ENCODE measurements at places on chromosomes 12 and 14.

DNA sequence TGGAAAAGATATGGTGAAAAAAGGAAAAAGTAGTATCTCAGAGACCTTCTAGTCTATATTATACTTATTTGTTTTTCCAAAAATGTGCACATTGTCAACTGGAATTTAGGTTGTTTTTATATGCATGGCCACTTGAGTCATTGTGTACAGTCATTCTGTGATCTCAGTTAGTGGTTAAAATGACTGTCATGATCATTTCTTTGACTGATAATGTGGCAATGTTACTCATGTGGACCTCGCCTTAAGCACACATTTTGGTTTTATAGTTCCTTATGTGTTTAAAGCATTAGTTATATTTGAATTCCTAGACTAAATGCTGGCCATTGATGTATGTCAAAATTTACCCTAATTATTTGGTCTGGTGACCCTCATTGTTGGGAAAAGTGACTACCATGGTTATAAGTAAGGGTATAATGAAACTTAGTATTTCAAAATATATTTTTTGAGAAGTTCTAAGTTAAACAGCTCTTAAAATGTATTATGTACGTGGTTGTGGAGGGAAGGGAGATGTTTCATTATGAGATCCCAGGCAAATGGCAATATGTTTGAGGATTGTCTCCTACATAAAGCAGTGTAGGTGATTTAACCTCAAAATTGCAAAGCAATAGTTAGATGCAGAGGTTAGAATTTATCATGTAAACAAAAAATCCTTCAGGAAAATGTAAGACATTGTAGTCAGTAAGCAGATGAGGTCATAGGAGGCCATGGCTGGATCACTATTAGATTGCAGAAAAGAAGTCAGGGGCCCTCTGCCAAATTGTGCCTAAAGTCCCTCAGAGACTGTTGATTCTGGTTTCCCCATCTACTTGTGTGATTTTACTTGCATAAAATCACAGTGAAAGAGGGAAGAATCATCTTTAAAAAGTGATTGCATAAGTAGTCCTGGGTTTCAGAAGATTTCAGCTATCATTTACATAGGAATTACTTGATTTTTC lies 17.5 kb downstream of the PNMA1 start:
- DNase-seq = peak; percentile 46

- DNase-seq = no peak
These were observed 87.8 kb upstream of the RFLNA start for GRCh38 chr12:124207049-124207448.

DNA sequence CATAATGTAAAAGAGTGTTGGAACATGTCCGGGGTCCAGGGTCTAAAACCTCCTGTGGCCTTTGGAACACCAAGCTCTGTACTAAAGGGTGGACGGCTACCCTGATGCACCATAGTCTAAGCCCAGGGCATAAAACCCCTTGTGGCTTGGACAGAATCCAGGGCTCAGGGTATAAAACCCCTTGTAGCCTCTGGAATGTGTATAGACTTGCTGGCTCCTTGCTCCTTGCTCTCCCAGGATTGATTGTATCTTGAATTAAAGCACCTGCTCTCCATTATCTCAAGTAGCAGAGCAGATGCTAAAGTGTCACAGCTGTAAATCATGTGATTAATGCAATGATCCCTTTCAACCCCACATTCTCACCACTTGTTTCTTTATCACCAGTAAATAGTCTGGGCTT lies 556.5 kb downstream of the LRFN5 start:
- no peak for DNase-seq

- DNase-seq = peak; percentile 53
These were observed 48.4 kb upstream of the NID2 start for GRCh38 chr14:52117111-52117832.

- peak; percentile 88 for DNase-seq
These were observed 2.5 kb downstream of the NUAK1 start for GRCh38 chr12:106136263-106136662.

DNA sequence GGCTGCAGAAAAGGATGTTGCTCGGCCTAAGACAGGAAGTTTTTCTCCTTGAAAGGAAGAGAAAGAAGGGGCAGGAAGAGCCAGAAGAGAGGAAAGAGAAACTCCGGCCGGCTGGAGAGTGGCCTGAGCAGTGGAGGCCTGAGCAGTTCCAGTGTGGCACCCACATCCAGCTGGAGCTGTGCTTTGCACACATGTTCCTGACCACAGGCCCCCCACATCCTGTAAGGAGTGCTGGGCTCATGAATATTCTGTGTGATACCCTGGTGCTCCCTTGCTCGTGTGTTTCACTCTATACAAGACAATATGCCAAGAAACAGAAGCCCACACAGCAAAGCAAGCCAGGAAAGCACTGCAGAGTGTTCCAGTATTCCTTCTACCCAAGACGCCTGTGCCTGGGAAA lies 27.1 kb downstream of the POLE start:
- no peak for DNase-seq

DNA sequence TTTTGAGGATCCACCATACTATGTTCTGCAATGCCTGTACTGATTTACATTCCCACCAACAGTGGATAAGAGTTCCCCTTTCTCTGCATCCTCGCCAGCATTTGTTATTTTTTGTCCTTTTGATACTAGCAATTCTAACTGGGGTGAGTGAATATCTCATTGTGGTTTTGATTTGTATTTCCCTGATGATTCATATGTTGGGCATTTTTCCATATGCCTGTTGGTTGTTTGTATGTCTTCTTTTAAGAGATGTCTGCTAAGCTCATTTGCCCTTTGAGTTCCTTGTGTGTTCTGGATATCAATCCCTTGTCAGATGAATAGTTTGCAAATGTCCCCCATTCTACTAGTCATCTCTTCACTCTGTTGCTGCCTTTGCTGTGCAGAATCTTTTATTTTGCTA lies 49.0 kb upstream of the MSRB3 start:
- peak; percentile 66 for DNase-seq

- no peak for DNase-seq
These were observed 26.3 kb downstream of the LRIG3 start for GRCh38 chr12:58894040-58894439.

DNA sequence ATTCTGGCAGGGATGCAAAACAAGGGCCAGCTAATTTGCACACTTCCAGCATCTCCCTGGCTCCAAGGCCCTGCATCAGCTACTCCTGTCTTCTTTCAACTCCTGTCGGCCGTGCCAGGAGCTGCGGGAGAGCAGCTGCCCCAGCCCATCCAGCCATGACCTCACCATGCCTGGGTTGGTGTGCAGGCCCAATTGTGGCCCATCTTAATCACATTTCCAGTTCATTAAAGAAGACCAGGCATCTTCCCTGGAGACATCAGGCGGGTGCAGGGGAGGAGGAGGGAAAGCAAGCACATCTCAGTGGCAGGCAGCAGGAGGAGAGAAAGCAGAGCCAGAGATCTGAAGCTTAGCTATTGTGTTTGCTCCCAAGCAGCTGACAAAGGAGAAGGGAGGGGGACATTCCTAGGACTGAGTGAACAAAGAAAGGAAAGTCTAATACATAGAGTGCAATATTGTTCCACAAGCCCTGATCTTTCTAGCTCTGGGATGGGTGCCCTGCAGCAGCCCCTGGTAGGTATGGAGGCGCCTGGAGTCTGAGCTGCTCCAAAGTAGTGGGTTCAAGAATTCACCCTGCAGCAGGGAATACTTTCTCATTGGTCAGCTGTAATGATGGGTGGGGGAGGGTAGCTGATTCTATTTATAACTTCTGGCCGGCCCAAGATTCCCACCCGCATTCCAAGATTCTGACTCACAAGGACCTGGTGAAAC lies 40.1 kb downstream of the VWF start:
- DNase-seq = peak; percentile 41

DNA sequence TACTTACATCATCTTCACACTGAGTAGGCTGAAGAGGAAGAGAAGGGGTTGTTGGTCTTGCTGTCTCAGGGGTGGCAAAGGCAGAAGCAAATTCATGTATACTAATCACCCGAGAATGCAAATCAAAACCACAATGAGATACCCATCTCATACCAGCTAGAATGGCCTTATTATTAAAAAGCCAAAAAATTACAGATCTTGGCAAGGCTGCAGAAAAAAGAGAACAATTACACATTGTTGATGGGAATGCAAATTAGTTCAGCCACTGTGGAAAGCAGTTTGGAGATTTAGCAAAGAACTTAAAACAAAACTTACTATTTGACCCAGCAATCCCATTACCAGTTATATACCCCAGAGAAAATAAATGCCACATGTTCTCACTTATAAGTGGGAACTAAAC lies 154.9 kb downstream of the SEC23A start:
- DNase-seq = no peak

- no peak for DNase-seq
These were observed 11.1 kb upstream of the PSEN1 start for GRCh38 chr14:73125169-73125588.

DNA sequence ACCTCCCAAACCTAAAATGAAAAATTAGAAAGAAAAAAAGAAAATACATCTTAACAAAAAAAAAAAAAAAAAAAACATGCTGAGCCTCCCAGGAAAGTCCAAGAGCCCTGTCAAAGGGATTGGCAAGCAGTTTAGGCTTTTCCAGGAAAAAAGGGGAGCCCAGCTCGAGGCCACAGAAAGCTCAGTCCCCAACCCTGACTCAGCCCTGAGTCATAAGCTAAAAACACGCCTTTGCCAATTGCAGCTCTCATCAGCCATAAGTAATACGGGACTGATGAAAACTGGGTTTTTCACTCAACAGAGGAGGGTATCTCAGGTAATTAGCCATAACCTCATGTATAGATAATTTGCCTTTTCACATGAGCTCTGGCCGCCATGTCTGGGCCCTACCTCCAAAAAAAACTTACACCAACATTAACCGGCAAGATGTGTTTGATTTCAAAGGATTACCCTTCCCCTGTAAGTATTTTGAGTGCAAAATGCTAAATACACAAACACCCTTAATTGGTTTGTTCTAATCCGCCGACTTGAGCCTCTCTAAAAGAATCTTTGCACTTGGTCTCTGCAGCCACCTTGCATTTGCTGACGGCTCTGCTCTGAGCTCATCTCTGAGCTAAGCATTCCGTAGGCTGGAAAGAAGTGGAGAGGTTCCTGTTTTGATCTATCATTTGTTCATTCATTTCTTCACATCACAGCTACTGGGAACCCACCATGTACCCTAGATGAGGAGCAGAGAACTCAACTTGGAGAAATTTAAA lies 319.2 kb downstream of the BCL11B start:
- DNase-seq = peak; percentile 29

DNA sequence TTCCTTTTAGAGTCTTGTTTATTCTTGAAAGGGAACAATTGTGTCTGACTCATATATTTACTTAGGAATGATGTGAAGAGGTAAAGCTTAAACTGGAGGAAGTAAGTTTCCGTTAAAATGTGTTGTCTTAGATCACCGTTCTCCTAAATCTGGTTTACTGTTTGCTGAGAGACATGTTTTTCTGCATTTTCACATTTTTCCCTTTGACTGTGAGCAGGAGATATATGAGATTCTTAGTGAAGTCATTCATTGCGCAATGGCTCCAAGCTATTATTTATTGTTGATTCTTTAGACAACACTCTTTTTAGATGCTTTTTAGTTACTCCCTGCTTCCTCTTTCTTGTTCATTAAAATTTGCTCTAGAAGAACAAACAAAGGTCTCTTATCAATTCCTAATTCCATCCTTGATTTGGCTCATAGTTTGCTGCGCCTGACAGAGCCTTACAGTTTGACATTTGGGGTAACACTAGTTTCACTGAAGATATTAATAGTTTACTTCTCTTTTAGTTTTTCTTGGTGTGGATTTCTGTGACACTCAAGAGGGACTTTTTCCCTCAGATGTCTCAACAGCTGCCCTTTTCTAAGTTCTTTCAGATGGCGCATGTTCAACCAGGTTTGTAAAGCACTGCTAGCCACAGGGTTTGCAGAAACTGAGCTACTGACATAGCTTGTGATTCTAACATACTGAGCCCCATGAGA lies 11.4 kb downstream of the CLECL1 start:
- no peak for DNase-seq

GRCh38 chr12:27583057-27583797 lies 59.2 kb downstream of the PPFIBP1 start:
- DNase-seq = no peak

DNA sequence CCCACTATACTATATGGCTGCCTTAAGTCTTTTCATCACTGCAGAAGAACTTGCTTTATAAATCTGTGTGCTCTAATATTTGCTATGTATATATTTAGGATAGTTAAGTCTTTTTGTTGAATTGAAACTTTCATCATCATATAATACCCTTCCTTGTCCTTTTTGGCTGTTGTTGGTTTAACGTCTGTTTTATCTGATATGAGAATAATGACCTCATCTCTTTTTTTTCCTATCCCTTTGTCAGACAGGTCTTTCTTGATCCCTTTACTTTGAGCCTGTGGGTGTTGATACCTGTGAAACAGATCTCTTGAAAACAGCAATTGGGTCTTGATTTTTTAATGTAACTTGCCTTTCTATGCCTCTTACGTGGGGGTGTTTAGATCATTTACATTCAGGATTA lies 316.3 kb downstream of the TMTC2 start:
- DNase-seq = no peak

DNA sequence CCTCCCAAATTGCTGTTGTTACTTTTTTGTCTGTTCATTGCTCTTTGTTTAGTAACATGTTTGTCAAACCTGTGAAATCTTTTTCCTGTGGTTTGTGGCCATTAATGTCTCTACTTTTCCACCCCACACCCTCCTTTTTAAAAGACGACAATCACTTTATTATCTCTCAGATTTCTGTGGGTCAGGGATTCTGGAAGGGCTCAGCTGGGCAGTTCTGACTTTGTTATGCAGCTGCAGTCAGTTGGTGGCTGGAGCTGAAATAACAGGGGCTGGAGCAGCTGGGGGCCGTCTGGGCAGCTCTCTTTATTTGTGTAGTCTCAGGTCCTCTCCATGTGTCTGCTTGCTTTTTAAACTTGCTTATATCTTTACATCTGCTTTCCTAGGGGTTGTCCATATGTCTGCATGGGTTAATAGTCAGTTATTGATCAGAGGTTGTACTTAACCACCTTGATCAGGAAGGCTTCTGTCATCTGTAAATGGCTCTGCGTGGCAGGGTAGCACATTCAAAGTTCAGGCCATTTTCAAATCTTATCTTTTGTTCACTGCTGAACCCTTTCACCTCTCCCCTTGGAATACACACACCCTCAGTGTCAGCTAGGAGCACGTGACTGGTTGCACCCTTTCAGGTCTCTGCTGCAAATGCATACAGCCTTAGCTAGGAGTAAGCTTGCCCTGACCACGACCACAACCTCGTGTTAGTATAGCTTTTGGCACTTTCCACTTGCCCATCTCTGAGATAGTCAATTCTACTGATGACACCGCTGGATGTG lies 27.9 kb downstream of the BORCS5 start:
- no peak for DNase-seq

DNA sequence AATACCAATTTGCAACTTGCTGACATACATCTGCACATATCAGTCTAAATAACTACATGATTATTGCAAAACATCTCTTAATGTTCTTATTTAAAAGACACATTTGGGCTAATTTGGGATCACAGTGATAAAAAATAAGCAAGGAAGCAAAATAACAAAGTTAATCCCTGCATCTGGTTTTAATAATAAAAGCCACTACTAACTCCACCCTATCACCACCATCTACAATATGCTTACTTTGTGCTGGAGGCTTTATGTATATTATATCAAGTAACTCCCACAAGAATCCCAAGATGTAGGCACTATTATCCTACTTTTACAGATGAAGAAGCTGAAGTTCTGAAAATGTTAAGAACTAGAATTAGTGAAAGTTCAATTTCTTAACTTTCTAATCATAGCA lies 45.7 kb downstream of the TAOK3 start:
- DNase-seq = no peak

Measured in brain microvascular endothelial cell (primary cell).